GM10248 (cell line): ENCODE measurements at places on chromosomes 11 and 22.
A peak's percentile ranks its signal among the peaks of the same experiment; 100 is the strongest.

- no peak for DNase-seq
Measured at GRCh38 chr22:16973591-16974297, 34.3 kb downstream of the GAB4 start.

DNA sequence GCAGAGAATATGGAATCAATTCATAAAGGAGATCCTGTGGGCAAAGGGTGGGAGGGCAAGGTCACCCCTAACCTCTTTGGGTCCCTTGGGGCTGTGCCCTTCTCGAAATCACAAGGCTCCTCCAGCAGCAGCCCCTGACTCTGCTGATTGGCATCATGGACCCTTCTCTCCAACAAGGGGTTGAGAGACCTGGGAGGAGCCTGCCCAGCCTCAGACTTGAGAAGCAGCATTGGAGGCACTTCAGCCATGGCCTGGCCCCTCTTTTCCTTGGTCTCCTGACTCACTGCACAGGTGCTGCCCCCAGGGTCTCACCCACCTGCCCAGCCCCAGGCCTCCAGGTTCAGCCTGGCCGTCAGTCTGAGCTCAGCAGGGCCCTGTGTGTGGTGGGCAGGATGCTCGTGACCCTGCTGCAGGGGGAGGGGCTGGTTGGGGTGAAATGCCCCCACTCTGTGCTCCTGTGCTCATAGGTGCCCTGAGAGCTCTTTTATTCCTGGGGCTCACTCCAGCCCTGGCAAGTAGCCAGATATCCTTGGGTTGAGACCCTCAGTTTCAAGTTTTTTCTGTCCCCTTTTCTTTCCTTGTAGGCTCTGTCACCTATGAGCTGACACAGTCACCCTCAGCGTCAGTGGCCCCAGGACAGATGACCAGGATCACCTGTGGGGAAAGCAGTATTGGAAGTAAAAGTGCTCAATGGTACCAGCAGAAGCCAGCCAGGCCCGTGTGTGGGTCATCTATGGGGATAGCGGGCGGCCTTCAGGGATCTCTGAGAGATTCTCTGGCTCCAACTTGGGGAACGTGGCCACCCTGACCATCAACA lies 110.8 kb downstream of the GGTLC2 start:
- no peak for DNase-seq

DNA sequence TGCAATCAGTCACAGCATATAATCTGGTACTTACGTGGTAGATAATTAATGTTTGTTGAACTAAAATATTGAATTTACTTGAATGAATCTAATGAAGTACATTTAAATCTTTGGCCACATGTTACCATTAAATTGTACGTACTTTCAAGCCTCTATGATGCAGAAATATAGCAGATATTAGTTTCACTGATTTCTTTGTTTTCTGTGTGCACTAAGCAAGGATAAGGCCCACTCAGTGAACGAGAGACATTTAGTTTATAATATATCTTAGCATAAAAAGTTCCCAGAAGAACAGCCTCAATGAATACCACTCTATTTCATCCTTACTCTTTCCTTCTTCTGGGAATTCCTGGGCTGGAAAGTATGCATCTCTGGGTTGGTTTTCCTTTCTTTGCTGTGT lies at the start of gene OR52E1:
Gene OR52E1 (plus strand): TSS at position 301 of the 400 bp plus-strand sequence.
- no peak for DNase-seq

DNA sequence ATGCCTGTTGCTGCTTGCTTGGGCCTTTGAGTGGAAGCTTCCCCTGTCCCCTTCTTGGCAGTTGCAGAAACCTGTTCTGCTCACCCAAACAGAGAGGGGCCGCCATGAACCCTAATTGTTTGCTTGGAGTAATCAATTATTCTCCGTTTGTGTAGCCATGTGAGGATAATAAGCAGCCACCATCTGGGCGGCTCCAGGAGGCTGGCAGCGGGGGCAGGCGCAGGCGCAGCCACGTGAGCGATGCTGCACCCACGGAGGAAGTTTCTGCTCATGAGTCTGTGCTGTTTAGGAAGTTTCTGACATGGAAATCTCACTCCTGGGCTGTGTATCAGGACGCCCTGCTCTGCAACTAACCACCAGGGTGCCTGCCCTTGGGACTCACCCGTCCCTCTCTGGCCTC lies 90.1 kb downstream of the MPPED1 start:
- DNase-seq = no peak

GRCh38 chr11:73384872-73385689 lies 8.9 kb downstream of the RELT start:
- peak; percentile 83 for DNase-seq

DNA sequence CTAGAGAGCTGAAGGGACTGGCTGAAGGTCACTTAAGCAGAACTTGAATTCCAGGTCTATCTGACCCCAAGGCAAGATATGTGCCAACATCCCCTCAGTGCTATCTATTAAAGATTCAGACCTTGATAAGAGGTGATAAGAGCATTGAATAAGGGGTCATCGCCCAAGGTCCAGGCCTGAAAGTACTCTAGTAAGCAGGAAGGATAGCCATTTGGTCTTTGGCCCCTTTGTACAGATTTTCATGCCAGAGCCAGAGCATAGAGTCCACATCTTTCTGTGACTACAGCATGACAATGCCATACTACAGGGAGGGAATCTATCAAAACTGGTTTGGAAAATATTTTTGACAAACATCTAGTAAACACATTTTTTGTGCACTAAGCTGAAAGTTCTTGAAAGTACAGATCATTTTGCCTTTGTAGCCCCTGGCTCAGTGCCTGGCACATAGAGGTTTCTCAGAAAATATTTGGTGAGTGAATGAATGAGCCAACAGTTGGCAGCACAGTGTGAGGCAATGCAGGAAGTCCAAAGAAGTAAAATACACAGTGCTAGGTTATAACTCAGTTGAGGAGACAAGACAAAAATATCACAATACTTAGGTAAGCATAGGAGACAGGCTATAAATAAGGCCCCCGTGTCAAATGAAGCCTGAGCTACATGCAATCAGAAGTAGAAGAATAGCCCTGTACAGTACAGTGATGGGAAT lies 15.1 kb upstream of the RRAS2 start:
- no peak for DNase-seq

GRCh38 chr22:45612451-45612901 lies 59.2 kb upstream of the ATXN10 start:
- no peak for DNase-seq

- DNase-seq = no peak
Measured at GRCh38 chr11:134905928-134906327, 493.9 kb upstream of the B3GAT1 start.

DNA sequence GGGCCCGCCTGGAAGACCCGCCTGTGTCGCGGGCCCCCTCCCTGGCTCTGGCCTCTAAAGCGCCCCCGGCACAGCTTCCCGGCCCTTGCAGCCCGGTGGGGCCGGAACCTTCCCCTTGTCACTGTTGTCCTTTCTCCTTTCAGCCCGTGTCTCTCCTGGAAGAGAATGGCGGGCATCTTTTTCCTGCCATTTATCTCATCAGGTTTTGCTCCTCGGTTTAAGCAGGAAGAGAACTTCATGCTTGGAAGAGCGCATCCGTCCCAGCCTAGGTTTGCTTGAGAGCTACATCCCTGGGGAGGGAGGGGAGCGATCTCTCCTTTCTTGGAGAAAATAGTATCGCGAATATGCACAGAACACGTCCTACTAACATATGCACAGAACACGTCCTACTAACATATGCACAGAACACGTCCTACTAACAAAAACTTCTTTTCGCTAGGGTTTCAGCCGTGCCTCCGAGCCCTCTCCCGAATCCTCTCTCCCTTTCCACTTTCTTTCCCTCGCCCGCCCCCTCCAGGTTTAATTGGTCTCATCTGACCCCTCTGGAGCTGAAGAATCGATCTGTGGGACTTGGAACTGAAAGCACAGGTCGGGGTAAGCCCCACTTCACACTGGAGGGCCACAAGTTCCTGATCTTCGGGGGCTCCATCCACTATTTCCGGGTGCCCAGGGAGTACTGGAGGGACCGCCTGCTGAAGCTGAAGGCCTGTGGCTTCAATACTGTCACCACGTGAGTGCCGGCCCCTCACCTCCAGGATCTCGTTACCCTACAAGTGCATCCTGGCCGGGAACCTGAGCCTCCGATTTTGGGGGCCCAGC lies 1.2 kb downstream of the GLB1L3 start:
- no peak for DNase-seq

DNA sequence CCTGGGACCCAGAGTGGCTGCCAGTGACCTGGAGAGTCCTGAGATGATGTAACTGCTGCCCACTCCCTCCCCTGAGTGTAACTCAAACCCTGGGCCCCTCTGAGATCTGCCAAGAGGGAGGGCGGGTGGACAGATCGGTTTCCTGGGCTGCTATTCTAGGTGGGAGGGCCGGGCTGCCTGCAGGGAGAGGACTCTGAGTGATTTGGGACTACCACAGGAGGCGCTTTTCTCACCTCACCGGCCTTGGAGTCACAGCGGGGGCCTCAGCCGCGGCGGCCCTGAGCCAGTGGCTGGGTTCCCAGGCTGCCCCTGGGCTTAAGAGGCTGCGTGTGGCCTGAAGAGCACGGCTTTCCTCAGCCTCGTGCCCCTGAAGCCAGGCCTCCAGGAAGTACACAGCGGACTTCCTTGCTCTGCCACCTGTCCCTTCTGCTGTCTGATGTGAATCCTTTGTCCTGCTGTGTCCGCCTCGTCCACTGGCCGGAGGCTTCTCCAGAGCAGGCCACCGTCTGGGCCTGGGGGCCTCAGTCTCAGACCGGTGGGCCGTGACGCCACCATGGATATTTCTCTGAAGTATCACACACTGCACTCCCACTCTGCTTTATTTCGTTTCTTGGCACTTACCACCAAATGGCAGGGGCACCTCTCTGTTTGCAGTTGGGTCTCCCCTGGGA lies 11.5 kb downstream of the RELT start:
- DNase-seq = no peak

- no peak for DNase-seq
Measured at GRCh38 chr11:35945137-35945518, 1.3 kb downstream of the LDLRAD3 start.

DNA sequence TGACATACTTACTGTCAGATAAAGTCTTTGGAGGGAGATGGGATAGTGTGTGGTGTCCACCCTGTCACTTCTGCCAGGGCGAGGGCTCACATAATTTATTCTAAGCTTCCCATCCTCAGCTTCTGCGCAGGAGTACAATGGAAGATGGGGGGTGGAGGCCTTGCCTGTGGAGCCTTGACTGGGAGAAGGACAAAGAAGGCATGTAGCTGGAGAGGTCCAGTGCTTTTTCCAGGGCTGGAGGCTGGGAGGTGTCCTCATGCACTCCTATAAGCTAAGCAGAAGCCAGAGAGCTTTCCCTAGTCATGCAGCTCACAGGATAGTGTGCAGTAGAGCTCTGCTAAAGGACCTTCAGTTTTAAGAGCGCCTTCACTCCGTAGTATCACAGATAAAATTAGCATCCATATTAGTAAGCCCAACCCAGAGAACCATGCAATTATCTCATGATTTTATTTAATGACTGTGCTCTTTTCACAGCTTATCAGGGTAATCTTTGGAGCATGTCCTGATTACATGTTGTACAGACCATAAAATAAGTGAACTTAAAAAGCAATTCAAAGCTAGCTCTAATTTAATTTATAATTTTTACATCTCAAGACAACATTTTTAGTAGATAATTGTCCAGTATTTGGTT lies 148.3 kb downstream of the TEAD1 start:
- DNase-seq = no peak

DNA sequence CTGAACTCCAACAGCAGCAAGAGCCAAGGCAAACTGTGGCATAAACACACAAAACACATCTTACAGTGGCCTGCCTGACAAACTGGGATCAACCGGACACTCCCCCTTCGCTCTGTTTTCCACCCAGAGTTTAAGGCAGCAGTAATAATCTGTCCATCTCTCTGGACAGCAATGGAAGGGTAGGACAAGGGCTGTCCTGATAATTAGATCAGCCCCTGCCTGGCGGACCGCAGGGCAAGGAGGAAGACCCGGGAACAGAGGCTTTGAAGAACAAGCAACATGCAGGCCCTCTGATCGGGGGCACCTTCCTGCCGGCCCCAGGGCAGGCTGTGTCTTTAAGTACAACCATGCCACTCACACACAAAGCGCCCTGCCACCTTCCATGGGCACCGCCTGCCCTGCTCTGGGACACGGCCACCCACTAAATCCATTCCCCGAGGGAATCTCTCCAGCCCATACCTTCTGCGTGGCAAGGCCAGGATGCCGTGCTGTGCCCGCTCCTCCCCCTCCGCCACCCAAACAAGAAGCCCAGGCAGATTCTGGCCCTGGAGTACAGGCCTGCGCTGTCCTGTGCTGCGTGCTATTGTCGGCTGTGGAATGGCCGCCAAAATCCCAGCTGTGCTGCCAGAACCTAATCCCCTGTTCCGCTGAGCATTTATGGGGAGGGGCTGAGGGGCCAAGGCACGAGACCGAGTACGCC lies 38.8 kb downstream of the NUMA1 start:
- DNase-seq = peak; percentile 38

DNA sequence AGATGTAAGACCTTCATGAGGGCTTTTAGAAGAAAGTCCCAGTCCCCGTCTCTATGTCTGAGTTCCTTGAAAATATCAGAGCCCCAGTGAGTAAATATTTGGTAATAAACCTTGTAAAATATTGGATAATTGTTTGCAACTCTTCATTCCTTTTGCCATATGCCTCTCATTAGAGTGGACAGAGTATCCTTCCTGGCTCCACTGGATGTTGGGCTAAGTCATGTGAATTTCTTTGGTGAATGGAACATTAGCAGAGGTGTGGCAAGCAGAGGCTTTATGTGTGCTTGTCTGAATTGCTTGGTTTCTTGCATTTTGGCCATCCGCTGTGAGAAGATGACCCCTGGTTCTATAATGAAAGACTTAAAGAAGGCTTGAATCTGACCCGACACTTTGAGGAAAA lies 490.3 kb downstream of the METTL15 start:
- no peak for DNase-seq

GRCh38 chr11:3006505-3007260 lies 14.6 kb upstream of the NAP1L4 start:
- no peak for DNase-seq

- DNase-seq = no peak
Measured at GRCh38 chr11:65953471-65953870, 8.1 kb upstream of the SART1 start.

DNA sequence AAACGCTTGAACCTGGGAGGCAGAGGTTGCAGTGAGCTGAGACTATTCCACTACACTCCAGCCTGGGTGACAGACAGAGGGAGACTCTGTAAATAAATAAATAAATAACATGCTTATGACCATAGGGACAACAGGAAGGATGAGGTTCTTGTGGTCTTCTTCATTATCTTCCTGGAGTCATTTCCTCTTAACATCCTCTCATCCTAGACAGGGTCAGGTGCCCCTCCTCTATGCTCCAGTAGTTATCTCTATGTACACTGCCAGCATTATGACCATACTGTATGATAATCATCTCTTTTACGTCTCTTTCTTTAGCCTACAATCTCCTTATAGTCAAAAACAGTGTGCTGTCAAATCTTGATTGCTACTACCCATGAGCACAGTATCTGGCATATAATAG lies 17.7 kb downstream of the RAB30 start:
- DNase-seq = no peak

DNA sequence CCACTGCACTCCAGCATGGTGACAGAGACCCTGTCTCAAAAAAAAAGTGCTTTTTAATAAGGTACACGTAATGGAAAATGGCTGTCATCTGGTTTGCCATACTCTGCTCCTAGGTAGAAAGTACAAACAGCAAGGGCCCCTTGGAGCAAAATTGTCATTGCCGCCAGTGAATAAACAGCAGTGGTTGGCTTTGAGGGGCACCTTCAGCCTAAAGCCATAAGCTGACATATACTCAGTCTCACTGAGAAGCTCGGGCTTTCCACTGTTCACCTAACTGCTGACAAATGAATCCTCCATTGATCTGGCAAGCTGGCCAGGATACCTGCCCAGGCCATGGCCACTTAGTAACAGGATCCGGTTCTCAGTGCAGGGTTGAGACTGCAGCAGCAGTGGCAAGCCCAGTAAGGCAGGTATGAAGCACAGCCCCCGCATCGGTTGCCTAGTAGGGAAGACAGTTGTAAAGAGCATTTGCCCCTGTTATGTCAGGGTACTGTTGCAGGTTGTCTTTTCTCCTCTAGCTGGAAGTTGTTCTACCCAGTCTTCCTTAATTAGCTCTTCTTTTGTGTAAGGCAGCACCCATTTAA lies 38.8 kb downstream of the MARK2 start:
- no peak for DNase-seq
